HT1080 (cell line): ENCODE measurements at places on chromosomes 16 and 17.

GRCh38 chr16:57357330-57358085 is 1.1 kb upstream of the CCL22 start:
- DNase-seq: no peak

GRCh38 chr16:66397736-66398433 is 29.2 kb upstream of the BEAN1 start:
- DNase-seq: no peak

DNA sequence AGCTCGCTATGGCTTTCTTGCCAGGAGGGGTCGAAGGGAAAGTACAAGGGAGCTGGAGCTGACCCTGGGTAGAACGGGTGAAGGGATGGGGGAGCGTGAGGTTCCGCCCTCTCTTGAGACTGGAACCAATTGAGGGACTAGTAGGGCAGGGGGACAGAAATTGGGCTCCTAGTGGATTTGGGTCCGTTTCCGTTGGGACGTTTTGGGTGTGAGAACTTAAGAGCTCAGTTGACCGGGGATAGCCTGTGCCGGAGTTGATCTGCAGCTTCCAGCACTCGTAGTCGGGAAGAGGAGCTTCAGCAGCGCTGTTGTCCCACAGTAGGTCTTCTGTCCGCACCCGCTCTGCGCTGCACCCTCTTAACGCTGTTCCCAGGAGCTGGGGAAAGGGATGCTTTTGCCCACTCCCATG is 481 bp downstream of the CNTROB start:
- peak; percentile 8 for DNase-seq

DNA sequence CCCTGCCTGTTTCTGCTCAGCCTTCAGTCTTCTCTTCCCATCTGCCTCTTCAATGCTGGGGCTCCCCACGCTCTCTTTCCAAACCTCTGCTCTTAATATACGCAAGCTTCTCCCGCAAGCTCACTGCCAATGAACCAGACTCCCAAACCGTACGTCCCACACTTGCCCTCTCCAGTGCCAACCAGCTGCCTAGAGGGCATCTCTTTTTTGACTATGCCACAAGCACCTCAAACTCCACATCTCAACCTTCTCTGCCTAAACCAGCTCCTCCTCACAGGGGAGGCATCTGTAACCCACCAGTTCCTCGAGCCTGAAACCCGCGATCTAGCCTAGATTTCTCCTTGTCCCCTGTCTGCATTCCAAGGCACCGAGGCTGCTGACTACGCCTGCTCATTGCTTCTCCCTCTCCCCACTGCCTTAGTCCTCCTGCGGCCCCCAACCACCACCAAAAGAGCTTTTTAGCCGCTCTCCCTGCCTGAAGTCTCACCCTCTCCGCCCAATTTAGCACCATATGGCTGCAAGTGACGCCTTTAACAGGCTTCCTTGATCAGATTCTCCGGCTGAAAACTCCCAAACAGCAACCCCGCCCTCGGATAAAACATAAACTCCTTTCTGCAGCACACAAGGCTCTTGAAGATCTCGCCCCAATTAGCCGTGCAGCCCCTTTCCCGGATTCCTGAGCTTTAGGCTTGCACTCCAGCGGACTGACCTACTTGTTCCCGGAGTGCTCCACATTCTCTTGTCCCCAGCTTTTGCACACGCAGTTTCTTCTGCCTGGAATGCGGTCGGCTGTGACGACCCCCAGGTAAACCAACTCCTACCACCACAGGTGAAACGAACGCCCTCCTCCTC is 1.5 kb downstream of the GGA2 start:
- no peak for DNase-seq

GRCh38 chr17:42459801-42460281 is 1.2 kb downstream of the ATP6V0A1 start:
- DNase-seq: peak; percentile 45

- peak; percentile 63 for DNase-seq
Measured at GRCh38 chr17:54891176-54891821, 9.4 kb upstream of the TOM1L1 start.

DNA sequence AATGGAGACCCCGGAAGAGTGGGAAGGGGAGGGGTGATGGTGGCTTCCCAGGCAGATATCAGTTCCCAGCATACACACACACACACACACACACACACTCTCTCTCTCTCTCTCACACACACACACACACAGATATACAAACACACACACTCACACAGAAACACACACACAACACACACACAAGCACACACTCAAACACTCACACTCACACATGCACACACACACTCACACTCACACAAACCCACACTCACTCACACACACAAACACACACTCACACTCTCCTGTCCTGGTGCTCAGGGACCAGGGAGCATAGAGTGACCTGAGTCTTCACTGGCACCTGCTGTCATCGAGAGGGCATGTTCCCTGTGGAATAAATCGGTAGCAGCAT is 5.6 kb downstream of the CA4 start:
- no peak for DNase-seq

DNA sequence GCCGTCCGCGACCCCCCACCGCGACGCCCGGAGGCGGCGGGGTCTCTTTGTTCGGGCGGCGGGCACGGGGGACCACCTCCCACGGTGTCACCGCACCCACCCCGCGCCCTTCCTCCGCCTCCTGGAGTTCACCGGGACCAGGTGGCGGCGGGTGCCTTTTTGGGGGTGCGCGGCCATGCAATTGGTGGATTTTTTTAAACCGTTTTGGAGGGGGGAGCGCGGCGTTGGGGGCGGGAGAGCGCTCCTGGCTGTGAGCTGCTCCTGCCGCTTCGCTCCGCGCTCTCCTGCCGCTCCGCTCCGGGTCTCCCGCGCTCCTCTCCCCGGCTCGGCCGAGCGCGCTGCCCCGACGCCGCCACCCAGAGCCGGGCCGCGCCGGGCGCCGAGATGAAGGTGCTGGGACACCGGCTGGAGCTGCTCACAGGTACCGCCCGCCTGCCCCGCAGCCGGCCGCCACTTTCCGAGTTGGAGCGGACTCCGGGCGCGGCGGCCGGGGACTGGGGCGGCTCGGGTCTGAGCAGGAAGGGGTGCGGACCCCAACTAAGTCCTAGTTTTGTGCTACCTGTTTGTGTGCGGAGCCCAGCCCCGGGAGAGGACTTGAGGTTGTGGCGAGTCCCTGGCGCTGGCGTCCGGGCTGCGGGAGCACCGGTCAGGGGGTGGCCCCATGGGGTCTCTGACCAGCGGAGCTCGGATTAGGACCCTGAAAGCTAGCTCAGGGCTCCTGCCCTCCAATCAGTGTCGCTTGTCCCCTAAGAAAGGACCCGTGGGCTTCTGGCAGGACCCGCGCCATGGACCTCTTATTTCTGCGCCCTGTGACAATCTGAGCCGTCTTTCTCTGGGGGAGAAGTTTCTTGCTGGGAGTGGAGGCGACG is 35.7 kb upstream of the NDRG4 start:
- no peak for DNase-seq

GRCh38 chr17:67891481-67892119 is 66.3 kb downstream of the BPTF start:
- DNase-seq: peak; percentile 8

- DNase-seq: no peak
Measured at GRCh38 chr16:3458278-3458851, 14.9 kb downstream of the NAA60 start.

DNA sequence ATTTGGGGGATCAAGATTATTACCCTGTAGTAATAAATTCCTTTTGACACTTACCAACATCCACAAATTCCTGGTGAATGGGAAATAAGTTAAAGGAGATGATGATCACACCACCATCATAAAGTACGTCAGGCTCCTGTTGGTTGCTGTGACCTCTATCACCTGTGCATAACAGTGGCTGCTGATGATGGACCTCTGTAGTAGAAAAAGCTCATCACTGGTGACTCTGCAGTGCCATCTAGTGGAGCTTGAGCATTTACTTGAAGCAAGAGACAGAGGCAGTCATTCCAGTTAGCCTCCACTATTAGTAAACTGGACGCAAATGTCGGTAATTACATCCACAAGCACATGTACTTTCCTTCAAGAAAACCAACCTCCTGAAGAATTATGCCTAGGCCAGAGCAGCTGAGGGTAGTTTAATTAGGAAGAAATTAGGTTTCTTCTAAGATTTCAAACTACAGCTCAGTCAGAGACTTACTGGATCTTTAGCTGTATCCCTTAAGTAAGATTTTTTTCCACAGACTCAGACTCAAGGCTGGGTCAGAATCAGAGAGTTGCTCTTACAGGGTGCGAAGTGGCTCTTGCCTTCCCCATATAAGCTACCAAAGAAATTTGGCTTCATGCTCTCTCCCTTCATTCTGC is 39.3 kb downstream of the CYB561 start:
- DNase-seq: peak; percentile 84

DNA sequence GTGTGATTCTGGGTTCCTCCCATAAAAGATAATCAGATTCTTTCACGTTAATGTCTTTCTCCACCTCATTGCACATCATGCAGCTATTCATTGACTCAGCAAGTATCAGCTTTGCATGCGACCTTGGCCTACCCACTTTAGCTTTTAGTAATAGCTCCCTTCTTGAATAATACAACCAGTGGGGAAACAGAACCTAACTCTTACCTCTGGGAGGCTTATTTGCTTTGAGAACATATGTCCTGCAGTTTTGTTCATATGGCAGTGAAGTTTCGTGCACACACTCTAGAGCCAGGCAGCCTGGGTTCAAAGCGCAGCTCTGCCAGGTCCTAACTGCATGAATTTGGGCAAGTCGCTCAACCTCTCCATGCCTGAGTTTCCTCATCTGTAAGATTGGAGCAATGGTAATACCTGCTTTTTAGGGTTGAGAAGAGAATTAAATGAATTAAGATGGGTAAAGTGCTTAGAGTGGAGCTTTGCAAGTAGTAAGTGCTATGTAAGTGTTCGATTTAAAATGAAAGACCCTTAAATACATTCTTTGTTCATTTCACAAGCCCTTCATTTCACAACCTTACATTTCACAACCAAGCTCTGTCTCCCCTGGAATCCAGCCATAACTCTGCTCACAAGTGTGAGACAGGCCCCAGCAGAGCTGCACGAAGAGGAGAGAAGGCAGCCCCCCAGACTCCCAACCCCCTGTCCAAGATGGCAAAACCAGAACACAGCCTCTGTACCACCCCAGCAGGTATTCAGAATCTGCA is 29.3 kb downstream of the MAPT start:
- DNase-seq: no peak

GRCh38 chr16:86324320-86324719 is 186.0 kb upstream of the FOXF1 start:
- DNase-seq: no peak

GRCh38 chr16:57112403-57113041 is 20.1 kb downstream of the CPNE2 start:
- no peak for DNase-seq

DNA sequence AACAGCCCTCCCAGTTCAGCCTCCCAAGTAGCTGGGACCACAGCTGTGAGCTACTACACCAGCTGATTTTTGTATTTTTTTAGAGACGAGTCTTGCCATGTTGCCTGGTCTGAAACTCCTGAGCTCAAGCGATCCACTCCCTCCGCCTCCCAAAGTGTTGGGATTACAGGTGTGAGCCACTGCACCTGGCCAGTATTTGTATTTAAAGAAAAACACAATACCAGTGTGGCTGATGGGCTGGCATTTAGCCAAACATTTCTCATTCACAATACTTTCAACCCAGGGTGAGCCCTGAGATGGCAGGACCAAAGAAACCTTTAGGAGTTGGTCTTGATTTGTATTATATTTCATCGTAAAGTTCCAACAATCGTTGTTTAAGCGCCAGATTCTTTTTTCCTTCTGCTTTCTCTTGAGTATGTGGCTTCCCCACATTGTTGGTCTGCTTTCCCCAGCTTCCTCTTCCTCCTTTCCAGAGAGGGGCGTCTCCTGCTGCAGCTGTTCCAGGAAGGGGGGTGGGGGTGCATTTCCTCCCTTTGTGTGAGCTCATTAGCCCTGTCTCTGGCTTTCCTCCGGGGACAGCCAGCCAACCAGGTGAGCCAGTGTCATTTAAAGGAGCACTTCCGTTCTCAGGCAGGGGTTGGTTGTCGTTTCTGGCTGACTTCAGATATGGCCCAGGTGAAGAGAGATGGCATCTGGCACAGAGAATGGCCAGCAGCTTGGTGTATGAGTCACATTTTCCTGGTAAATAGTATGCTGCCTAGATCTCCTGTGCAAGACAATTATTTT is 79.9 kb downstream of the GPRC5B start:
- DNase-seq: peak; percentile 18

GRCh38 chr16:27691721-27692120 is 141.8 kb downstream of the KATNIP start:
- DNase-seq: no peak

DNA sequence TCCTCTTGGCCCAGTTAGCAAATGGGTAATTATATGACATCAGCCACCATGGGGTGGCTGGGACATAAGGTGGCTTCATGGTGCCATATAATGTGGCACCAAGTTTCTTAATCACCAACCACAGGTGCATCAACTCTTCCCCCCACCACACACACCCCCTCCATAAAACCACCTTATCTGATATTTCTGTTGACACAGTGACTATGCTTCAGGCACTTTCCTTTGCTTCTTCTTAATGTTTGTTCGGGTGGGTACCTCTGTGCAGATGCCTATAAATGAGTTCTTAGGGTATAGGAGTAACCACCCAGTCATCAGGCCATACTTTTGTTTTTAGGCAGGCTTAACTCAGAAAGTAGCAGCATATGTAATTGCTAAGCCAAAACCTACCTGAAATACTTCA is 29.5 kb downstream of the RNF43 start:
- DNase-seq: no peak

DNA sequence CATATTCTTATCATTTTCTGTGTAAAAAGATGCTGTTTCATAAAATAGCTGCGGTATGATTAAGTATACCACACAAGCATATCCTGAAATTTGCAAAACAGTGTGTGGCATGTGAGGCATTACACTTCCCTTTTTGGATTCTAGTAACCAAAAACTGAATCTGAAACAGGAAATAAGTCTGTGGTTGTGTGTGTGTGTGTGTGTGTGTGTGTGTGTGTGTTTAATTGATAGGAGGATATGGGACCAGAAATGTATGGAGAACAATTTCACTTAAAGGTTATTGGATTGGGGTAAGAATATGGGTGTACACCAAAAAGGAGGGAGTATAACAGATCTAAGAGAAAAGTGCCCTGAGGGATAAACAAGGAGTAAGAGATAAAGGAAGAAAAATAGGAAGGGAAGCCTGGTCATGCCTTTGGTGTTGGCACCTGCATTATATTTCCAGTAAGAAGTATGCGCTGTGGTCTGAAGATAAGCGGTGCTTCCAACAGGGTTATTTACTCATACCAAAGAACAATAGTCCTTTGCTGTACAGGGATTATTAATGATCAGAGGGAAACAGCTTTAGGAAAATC is 4.0 kb downstream of the LYRM1 start:
- DNase-seq: peak; percentile 84

DNA sequence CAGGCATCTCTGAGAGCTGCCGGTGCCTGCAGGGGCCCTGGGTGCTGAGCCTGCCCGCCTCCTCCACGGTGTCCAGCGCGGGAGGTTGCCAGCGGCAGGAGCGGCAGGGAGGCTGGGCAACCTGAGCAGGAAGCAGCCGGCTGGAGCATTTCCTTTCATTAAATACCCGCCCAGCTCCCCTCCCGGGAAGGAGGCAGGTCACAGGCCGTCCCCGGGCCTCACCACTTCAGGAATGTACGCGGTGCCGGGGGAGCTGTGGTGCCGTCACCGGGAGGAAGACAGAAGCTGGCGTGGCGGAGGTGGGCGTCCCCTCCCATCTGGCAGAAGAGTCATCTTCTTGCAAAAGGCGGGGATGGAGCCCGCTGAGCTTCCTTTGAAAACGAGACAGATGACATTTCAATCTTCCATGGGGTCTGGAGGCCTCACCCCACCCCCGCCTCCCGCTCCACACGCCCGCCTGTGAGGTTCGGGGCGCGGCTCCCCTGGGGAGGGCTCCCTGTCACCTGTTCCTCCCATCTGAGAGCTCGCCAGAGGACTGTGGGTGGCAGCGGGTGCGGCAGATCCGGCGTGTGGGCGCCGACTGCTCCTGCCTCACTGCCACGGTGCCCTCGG is 16.0 kb downstream of the SOX8 start:
- peak; percentile 38 for DNase-seq

- peak; percentile 57 for DNase-seq
Measured at GRCh38 chr17:41308251-41308917, 725 bp downstream of the KRTAP16-1 start.
